ENCODE measurements at places on chromosomes 3 and 15.

DNA sequence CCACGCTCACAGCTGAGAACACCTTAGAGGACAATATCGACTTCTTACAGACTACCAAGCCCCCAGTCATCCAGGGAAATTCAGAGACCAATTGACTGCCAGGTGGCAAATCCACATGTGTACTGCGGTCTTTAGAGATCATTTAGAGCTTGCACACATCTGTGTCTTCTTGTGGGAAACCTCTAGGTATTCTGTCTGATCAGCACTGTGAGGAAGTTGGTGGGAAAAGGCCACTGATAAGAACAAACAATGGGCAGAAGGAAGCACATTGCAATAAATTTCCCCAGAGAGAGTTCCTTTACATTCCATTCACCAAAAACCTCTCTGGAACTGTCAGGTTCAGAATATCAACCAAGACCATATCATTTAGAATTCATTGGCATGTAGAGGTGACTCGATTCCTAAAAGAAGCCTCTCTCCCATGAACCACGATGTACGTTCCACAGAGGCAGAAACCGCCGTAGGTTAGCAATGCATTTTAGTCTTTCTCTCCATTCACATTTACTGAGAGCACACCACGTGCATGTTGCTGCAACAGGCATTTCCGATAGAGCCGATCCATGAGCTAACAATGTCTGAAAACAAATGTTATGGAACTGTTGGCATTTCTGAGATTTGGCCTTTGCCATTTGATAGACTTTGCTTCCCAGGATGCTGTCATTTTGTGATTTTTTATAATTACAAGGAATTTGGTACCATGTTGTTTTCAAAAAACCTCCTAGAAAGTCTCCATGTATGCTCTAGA is 287.3 kb upstream of the TPRG1 start:
- DNase-seq, result no peak

DNA sequence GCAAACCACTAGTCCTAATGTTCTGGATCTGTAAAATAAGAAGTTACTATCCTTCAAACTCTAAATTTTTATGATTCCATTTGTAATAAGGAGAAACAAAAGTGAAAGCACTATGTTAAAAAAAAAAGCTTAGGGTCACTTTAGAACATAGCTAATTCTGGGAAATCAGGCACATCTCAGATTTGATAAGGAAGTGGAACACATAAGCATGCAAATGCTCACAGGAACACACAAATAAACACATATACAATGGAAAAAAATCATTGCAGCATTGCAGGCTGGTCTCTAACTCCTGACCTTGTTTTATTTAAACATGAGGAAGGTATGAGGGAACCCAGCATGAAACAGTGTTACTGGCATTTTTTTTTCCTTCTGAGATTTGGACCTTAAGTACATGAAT is 63.2 kb upstream of the TNFSF10 start:
- no peak for DNase-seq

- DNase-seq, result no peak
Measured at GRCh38 chr15:101052031-101052620, 133.0 kb downstream of the LRRK1 start.

DNA sequence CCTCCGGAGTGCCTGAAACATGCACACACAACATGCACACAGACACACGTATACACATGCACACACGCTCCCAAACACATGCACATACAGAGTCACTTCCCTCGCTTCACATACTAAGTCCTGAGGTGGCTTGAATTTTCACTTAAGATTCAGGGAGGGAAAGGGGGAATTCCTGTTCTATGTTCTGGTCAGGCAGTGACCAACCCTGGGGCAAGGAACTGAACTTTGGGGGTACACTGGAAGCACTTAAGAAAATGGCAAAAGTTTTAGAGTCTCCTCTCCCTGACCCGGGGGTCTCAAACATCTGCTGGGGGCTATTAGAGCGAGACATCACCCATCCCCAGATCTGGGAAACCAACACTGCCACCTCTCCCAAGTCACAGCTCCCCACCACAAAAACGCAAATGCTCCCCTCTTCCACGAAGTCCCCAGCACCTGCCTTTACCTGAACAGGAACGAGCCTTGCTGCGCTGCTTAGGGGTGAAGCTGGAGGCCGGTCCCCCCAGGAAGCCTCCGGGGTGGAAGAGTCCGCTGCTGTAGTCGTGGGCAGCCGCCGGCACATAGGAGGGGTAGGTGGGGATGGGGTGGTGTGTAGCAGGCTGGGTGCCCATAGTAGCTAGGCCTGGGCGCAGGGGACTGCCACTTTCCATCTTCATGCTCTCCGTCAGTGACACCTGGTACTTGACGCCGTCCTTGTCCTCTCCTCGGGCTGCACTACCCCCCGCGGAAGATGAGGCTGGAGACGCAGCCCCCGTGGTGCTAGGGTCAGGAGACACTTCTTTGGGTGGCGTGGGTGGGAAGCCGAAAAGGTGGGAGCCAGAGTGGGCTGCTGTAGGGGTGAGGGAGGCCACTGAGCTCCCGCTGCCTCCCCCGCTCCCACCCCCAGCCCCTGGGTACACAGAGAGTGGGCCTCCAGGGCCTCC is 7.5 kb downstream of the GATA2 start:
- no peak for DNase-seq

DNA sequence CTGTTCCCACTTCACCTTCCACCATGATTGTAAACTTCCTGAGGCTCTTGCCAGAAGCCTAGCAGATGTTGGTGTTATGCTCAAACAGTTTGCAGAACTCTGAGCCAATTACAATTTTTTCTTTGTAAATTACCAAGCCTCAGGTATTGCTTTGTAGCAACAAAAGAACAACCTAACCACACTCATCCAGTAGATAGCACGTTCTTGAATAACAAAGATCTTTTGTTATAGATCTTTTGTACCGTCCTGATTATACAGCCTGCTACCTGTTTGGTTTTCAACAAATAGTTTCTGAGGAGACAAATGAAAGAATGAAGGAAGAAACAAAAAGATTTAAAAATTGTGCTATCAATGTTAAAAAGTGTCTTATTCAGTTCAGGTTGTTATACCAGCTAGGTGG is 474.7 kb upstream of the ALCAM start:
- no peak for DNase-seq

DNA sequence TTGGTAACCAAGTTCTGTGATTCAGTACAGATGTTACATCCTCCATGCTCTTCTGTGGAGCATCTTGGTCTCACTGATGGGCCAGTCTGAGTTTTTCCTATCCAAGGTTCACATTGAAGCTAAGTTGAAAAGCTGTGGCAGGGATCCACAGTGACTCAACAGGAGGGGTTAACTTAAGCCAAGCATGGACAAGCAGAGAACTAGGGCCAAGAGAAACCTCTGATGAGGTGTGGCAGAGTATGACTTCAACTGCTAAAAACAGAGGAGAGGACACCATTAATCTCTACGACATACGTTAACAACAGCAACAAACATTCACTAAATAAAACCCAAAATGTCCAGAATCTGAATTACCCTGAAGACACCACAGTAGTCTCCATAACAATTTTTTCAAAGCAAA is 268.1 kb upstream of the UBE2E2 start:
- DNase-seq, result no peak

DNA sequence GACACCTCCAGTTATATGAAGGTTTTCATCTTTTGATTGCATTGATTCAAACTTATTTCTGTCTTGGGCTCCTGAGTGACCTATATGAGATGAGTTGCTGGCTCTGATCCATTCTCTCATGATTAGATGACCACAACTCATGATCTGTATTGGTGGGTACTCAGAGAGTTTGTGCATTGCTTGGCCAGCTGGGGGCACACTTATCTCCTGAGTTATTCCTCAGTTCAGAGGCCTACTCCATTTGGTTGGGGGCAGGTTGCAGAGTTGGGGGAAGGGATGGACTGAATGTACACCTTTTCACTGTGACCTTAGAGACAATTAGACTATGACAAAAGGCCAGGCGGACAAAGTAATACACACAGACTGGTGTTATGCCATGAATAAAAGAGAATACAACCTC is 166.2 kb upstream of the SEMA6D start:
- DNase-seq, result no peak

DNA sequence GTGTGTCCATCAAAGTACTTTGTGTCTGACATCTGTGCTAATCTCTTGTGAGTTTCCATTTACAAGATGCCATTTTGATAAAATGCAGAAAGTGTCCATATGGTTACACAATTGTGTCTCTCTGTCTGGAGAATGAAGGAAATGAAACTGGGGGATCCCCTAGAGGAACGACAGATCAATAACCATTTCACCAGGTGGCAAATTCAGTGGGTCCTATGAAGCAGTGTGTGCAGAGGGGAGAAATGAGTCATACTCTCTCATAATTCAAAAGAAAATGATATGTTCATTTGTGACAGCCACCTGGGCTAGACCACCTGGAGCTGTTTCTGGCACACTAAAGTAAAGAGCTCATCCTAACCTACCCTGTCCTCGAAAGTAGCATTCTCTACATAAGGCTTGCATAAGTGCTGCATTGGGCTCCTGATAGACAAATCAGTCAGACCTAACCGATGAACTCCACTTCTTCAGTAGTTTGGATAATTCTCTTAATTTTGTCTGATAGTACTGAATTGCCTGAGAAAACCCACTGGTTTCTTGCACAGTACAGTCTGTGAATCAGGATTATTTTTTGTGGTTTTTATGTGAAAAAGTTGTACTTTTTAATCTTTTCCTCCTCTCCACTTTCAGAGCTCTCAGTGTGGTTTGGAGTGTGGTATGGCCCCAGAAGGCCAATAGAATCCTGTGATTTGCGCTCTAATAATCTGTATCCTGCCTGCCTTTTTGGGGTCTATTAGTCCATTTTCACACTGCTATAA is 10.3 kb upstream of the CD47 start:
- no peak for DNase-seq

DNA sequence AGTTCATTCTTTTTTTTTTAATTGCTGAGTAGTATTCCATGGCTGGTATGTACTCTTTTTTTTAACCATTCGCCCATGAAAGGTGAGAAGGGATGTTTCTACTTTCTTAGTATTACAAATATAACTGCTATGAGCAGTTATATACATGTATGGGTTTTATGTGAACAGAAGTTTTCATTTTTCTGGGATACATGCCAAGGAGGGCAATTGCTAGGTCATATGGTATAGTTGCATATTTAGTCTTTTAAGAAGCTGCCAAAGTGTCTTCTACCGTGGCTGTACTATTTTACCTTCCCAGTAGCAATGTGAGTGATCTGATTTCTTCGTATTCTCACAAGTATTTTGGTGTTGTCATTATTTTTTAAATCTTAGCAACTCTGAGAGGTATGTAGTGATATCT is 11.2 kb upstream of the KLHL40 start:
- no peak for DNase-seq

DNA sequence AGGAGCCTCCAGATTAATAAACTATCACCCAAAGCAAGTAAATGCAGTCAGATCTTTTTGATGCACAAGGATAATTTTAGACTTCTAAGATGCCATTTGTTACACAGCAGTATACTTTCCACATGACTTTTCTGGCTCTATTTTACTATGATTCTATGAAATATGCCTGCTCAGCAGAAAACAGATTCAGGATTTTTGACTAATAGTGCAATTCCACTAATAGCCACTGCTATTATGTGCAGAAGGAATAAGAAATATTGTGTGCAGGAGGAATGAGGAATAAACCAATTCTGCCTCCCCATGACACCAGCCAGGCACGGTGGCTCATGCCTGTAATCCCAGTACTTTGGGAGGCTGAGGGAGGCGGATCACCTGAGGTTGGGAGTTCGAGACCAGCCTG is 11.5 kb upstream of the SPPL2A start:
- no peak for DNase-seq

- no peak for DNase-seq
Measured at GRCh38 chr15:37050345-37050744, 50.0 kb downstream of the MEIS2 start.

DNA sequence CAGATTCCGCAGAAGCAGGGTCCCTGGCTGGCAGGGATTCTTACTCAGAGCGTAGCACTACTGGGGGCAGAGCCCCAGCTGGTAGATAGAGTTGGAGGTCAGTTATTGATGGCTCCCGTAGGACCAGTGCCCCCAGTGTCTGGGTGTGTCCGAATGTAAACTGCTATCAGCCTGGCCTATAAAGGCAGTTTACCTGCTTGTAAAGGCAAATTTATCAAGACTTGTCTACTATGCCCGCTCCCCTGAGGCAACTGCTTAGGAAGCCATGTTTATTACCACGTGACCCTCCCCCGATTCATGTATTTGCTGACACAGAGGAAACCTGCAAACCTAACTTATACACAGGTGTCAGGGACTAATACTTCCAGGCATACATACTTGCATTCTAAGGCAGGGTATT is 607 bp upstream of the PPP1R14D start:
- DNase-seq, result no peak

DNA sequence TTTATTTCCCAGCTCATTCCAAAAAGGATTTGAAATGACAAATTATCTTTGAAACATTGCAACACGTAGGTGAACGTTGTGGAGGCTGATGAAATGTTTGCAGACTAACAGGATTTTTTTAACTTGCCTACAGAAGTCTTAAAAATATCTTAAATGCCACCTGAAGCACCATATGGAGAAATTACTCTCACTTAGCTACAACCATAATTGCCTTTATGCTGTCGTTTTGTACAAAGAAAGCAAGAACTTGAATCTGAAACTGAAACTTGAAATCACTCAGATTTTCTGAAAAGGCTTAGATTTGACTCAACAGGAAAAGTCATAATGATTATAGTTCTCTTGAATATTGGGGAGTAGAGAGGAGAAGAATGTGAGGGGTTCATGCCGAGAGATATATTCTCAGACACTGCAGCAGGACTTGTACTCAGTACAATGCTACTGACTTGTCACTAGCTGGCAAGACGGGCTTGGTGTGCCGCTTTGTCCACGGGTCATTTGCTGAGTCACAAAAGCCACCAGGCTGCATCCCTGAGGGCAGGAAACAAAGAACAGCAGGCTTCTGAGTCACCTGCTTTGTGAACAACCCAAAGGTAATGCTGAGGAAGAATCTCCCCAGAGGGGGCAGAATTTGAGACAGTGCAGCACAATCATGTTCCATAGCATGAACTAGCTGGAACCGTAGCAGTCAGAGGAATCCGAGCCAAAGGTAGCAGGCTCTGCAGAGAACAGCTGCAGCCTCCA is 7.1 kb upstream of the FMN1 start:
- peak; percentile 74 for DNase-seq

DNA sequence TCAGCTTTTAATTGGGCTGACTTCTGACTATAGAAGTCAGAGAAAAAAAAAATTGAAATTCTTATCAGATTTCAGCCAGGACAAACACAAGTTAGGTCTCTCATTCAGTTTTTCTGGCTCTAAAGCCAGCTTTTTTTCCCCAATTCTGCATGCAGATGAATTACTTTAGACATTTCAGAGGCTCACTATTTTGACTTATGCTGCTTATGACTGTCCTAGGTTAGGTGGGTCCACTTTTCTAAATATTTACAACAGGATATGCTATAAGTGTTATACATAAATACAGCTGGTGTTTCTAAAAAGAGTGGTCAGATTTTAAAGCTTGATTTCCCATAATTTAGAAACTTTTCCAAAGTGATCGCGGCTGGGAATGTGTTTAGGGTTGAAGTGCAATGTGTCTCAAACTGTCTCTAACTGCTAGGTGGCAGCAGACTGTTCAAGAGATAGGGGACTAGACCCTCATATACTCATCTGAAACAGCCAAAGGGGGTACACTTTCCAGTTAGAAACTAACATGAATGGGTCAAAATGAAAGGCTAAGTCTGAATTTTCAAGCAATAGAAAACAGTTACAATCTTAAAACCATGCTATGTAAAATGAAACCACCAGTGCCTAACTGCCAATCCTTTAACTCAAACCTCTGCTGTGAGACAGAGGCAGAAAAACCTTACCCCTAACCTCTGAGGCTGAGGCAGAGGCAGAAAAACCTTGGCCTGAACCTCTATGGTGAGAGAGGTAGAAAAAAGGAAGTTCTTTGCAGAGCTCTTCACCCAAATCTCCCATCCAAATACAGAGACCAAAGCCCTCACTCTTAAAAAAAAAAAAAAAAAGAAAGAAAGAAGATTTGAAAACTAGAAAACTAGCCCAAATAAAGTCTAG is 596.0 kb downstream of the NTRK3 start:
- no peak for DNase-seq
